ENCODE measurements at places on chromosomes 1 and 21. TPM values are rescaled to one million over a fixed set of nuclear protein-coding genes. Genes with fewer than 3 reads are reported as not detected.

The TRIM45 gene
- total RNA-seq, result 9.1 TPM

The SAMSN1 gene
- 4.7 TPM for total RNA-seq

The DDX59 gene
- total RNA-seq, result 29.6 TPM

The FMO1 gene
- not detected for total RNA-seq

The EXTL1 gene
- 1.1 TPM for total RNA-seq

The RBM11 gene
- total RNA-seq, result 4.3 TPM

DNA sequence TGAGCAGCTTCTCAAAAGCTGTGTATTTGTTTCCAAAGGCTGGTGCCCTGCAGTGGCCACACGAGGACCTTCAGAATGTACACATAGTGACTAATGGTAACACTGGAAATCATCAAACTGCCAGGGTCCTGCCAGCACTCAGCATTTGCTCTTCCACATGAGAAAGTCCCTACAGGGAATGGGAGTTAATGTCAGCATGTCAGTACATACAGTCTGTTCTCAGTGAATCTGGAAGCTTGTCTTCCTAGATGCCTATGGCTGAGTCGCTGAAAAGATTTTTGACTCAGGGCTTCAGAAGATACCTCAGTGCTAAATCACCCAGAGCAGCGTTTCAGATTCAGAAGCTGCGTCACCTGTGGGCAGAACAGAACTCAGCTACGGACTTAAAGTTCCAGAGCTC lies 108.2 kb downstream of the CDC7 start:
- DNase-seq, result no peak
- no peaks in the 10 kb centered on the region for H3K36me3 ChIP-seq
- H3K4me1 ChIP-seq, result peaks cover 6% of the 10 kb centered on the region
- H3K27ac ChIP-seq, result peak overlapping the region; percentile 64

DNA sequence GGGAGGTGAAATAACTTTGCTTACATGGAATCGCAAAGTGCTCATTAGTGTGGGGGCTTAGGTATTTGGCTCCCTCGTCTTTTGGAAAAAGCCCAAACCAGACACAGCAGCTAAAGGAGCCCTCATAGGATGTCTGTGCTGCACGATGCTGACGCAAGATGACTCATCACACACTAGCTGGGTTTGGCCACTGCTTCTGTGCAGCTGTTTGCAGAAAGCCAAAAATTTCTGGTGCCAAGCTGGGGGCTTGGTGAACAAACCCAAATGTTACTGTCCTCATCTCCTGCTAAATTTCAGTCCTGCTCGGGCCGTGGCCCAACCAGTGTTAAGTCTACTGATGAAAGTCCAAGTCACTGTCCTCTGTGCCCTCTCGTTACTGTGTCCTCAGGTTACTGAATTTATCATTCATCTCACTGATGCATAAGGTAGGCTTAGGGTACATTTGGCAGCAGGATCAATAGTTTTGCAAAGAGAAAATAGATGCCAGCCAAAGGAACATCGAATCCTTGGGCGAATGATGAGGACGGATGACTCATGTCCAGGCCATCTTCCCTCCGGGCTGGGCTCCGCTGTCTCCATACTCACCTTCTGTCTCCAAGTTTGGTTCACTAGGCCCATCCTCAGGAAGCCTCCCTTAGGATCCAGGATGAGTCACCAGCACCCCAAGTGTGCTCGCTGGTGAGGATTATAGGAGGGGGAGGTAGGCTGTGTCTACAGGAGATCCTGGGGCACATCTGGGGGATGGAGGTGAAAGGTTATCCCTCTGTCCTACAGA lies 177.7 kb downstream of the ADSS2 start:
- peak; percentile 88 for DNase-seq
- H3K36me3 ChIP-seq, result no peaks in the 10 kb centered on the region
- peak overlapping the region; percentile 82 for H3K27ac ChIP-seq
- peak overlapping the region; percentile 12 for H3K4me3 ChIP-seq
- H3K4me1 ChIP-seq, result no peaks in the 10 kb centered on the region

GRCh38 chr1:107966550-107966949 lies 1.6 kb upstream of the VAV3 start:
- no peaks in the 10 kb centered on the region for H3K27me3 ChIP-seq
- H3K4me1 ChIP-seq, result peaks cover 8% of the 10 kb centered on the region
- no peaks in the 10 kb centered on the region for H3K36me3 ChIP-seq
- H3K27ac ChIP-seq, result no peak overlapping the region
- H3K4me3 ChIP-seq, result no peak overlapping the region
- no peak for DNase-seq

DNA sequence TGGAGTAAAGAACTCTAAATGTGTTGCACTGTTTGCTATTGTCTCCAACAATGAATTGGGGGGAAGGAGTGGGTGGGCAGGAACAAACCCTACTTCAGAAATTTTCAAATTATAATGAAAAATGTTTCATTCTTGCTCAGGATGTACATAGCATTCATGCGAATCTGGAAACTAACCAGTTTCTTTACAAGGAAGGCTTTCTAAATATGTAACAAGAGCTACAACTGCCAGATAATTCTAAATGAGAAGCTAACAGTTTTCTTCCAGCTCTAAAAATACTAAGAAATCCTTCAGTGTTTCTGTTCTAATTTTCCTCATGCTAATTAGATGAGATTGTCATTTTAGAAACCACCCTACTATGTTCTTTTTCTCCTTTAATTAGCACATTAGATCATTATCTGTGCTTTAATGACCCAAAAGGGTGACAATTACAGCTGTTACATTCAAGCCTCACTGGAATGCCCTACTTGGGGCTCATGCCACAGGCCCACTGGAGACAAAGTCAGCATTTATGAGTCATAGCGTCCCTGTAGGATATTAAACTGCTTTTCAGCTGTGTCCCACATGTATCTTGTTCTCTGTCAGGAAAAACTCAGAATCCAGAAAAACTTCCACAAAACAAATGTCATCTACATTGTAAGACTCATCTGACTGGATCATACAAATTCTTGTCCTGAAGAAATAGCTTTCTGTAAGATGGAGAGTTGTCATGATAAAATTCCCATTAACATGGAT lies 804.6 kb upstream of the CXADR start:
- peaks cover 21% of the 10 kb centered on the region for H3K4me1 ChIP-seq
- no peak for DNase-seq
- H3K27ac ChIP-seq, result peak overlapping the region; percentile 55
- H3K27me3 ChIP-seq, result no peaks in the 10 kb centered on the region
- no peaks in the 10 kb centered on the region for H3K36me3 ChIP-seq

- H3K36me3 ChIP-seq, result no peaks in the 10 kb centered on the region
- DNase-seq, result no peak
- no peaks in the 10 kb centered on the region for H3K4me1 ChIP-seq
- no peaks in the 10 kb centered on the region for H3K27me3 ChIP-seq
- H3K4me3 ChIP-seq, result no peak overlapping the region
- no peak overlapping the region for H3K27ac ChIP-seq
Measured at GRCh38 chr1:114330451-114330983, 176.8 kb upstream of the SYT6 start.

DNA sequence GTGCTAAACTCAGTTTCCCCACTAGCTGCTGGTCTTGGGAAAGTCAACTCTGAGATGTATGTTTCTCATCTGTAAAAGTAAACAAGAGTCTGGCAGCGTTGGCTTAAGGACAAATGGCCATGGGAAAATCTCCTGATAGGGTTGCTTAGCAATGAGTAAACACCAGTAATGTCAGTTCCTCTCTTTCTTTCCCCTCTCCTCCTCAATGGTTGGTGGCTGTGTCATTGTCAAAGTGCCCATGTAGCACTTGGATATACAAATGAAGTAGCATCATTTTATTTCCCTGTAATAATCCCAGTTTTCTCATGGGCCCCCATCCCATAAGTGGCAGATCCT lies 2.2 kb upstream of the FYB2 start:
- no peak overlapping the region for H3K27ac ChIP-seq
- no peaks in the 10 kb centered on the region for H3K36me3 ChIP-seq
- no peaks in the 10 kb centered on the region for H3K27me3 ChIP-seq
- H3K4me1 ChIP-seq, result no peaks in the 10 kb centered on the region
- no peak for DNase-seq

DNA sequence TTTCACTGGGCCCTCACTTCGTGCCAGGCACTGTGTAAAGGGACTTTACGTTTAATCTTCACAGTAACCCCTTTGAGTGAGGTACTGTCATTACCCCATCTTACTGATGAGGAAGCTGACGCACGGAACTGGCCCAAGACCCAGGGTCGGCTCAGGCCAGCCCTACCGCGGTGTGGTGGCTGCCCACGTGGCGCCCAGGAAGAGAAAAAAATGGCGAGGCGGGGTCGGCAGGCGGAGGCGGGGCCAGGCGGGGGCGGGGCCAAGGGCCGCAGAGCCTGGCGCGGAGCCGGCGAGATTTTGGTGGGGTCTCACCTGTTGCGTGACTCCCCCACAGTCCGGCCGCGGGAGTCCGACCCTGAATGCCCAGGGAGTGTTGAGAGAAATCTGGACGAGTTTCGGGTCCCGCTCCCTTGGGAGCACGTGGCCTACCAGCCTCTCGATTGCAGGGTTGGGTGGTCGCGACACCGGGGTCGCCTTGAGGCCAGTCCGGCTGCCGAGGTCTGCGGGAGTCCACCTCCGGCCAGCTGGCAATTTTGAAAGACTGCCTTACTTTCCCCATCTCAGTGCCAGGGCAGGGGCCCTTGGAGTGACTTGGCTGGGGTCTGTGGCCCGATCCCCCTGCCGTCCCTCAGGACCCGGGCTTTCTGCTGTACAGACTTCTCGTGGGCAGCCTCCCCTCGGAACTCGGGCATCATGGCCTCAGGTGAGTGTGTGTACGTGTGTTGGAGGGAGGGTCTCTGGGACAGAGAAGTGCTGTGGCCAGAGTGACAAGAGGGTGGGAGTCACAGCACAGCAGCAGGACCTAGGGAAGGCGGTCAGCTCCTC lies at the start of the genes AMPD2 and GNAT2:
AMPD2 (plus strand) TSS at position 262 of the 825 bp plus-strand sequence. CDS start 1,339 bp downstream, outside the sequence.
GNAT2 (minus strand) TSS at position 41 of the 825 bp plus-strand sequence. CDS start 6,746 bp downstream, outside the sequence.
- peak; percentile 90 for DNase-seq
- H3K36me3 ChIP-seq, result no peaks in the 10 kb centered on the region
- peaks cover 58% of the 10 kb centered on the region for H3K4me1 ChIP-seq
- peak within 1 kb of the TSS; percentile 77 for H3K27ac ChIP-seq
- no peaks in the 10 kb centered on the region for H3K27me3 ChIP-seq

GRCh38 chr1:47757226-47757975 lies 239.8 kb downstream of the TRABD2B start:
- peaks cover 7% of the 10 kb centered on the region for H3K4me1 ChIP-seq
- no peak overlapping the region for H3K4me3 ChIP-seq
- H3K27ac ChIP-seq, result no peak overlapping the region

- no peak overlapping the region for H3K4me3 ChIP-seq
- H3K36me3 ChIP-seq, result no peaks in the 10 kb centered on the region
- H3K4me1 ChIP-seq, result no peaks in the 10 kb centered on the region
- no peak for DNase-seq
- H3K27ac ChIP-seq, result no peak overlapping the region
Measured at GRCh38 chr1:55877437-55878232, 662.5 kb upstream of the USP24 start.

DNA sequence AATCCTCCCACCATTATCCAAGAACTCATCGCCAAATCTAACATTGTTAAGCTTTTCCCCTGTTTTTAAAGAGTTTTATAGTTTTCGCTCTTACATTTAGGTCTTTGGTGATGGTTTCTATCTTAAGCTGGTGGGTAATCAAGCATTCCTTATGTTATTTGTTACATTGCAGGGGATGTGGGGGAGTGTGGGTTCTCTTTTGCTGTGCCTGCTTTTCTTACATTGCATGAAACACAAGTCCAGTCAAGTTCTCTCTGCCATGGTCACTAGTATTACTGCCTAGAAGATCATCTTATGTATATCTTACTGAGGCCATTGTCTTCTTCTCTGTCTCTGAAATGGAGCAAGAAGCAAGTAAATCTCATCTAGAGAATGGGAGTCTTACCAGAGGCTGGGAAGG lies 27.3 kb upstream of the S100A7 start:
- no peaks in the 10 kb centered on the region for H3K4me1 ChIP-seq
- H3K36me3 ChIP-seq, result no peaks in the 10 kb centered on the region
- no peaks in the 10 kb centered on the region for H3K27me3 ChIP-seq
- no peak for DNase-seq

- H3K36me3 ChIP-seq, result no peaks in the 10 kb centered on the region
- H3K4me1 ChIP-seq, result peaks cover 31% of the 10 kb centered on the region
- H3K27me3 ChIP-seq, result no peaks in the 10 kb centered on the region
- DNase-seq, result no peak
- H3K27ac ChIP-seq, result no peak overlapping the region
- H3K4me3 ChIP-seq, result no peak overlapping the region
Measured at GRCh38 chr1:168509875-168510791, 33.7 kb downstream of the XCL2 start.

DNA sequence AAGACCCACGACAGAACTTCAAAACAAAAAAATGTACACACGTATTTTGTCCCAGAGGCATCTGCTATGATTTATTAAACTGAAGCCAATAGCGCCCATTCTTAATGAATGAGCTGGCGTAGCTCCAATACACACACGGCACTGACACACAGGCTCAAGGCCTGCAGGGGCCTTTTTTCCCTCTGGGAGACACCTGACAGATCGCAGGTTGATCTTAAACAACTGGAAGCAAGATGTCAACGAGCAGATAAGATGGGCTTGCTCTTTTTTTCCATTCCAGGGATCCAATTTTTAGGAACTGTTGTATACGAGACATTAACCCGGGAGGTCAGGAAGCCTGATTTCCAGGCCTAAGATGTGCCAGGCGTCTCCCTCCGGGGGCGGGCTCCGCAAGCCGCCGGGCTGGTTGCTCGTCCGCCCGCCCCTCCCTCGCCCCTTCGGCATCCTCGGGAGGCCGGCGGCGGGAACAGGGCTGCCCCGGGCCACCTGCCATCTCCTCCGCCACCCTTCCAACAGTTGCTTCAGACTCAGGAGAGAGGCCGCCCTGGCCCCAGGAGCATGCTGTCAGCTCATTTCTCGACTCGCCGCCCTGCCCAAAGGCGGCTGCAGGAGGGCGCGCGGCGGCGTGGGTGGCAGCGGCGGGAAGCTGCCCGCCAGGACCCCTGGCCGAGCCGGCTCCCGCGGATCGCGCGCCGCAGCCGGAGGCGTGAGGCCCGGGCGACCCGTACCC lies 735 bp downstream of the TTC13 start:
- H3K4me3 ChIP-seq, result peak overlapping the region; percentile 95
- H3K4me1 ChIP-seq, result peaks cover 27% of the 10 kb centered on the region
- peak overlapping the region; percentile 78 for H3K27ac ChIP-seq
- no peak for DNase-seq

DNA sequence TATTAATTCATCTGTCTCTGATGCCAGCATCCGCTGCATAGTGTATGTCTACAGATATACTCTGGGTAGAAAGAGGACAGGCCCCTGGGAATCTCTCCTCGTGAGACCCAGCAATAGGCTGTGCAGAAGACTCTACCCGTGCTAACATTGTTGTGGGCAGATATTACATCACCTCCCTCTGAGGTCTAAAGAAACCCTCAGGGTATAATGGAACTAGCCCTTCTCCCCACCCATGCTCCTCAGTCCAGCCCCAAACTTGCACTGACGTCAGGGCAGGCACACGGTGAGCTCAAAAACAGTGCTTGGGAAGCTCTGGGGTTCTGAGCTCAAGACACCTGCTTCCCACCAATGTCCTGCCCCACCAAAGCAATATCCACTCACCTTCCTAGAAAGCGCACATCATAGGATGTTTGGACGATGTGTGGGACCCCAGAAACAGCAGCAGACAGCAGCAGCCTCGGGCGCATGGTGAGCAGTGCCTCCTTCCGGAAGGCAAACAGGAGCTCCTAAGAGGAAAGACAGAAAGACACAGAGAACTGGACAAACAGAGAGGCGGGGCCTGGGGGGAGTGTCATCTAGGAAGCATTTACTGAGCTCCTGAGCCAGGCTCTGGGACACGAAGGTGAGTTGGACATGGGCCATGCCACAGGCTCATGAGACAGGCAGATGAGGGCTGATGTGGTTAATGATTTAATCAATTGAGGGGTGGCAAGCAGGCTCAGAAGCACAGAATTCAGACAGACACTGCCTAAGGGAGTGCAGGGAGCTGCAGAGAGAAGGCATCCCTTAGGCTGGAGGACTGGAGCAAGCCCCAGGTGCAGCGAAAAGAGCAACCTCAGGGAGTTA lies 4.8 kb downstream of the OVGP1 start:
- no peak for DNase-seq
- no peaks in the 10 kb centered on the region for H3K4me1 ChIP-seq
- no peak overlapping the region for H3K4me3 ChIP-seq

All from sigmoid colon (tissue), 7 donors.